ENCODE measurements at places on chromosomes 2 and 18.

- no peaks in the 10 kb centered on the region for H3K36me3 ChIP-seq
- H3K27me3 ChIP-seq = no peaks in the 10 kb centered on the region
- no peak for DNase-seq
- H3K4me1 ChIP-seq = peaks cover 33% of the 10 kb centered on the region
- H3K4me3 ChIP-seq = no peak overlapping the region
Measured at GRCh38 chr18:74486119-74486849, 9.9 kb upstream of the CNDP2 start.

GRCh38 chr18:74499633-74500032 is 3.5 kb downstream of the CNDP2 start:
- DNase-seq = no peak
- peak overlapping the region; percentile 6 for H3K4me3 ChIP-seq
- peak overlapping the region; percentile 67 for H3K27ac ChIP-seq
- H3K4me1 ChIP-seq = peaks cover 37% of the 10 kb centered on the region
- H3K36me3 ChIP-seq = peaks cover 36% of the 10 kb centered on the region

DNA sequence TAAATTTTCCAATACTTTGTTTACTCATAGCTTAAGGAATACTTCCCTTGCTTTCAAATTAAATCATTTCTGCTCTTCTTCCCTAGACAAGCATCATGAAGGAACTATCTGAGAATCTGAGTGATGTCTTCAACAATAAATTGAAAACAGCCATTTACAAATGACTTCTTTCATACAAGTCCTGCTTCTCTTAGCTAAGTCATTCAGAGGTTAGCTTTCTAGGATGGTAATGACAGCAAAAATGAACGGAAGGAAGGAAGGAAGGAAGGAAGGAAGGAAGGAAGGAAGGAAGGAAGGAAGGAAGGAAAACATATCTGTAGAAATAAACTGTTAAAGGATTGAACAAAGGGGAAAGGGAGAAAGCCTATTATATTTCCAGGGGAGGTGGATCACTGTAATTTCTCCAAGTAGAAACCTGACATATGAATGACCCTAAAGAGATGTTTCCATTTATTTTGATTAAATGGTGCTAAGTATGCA is 335.0 kb upstream of the KYNU start:
- no peak overlapping the region for H3K27ac ChIP-seq
- DNase-seq = no peak
- no peaks in the 10 kb centered on the region for H3K36me3 ChIP-seq
- no peaks in the 10 kb centered on the region for H3K27me3 ChIP-seq
- H3K4me3 ChIP-seq = no peak overlapping the region

DNA sequence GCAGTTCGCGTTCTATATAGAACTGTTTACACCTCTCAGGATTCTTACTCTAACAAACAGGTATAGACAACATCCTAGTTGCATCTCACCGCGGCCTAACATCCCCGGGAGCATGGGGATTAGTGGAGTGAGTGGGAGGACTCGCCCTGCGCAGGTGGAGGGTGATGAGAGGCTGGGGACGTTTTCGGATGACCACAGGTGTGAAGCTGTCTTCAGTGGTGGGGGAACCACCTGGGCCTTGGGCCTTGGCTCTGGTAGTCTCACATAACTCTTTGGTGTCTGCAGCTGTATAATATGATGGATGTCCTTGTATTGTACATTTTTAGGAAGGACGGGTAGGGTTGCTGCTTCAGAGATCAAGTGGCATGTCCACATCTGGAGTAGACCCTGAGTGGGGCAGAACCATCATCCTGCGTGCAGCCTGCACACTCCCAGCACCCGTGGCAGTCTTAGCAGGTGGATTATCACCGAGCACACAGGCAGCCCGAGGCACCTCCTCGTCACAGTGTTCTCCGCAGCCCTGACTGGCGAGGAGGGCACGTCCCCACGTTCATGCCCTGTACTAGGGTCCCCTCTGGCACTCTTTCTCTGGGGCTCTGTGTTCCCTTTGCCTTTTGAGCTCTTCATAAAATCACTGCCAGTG is 56.0 kb downstream of the AGAP1 start:
- H3K36me3 ChIP-seq = no peaks in the 10 kb centered on the region
- H3K27ac ChIP-seq = no peak overlapping the region
- no peak for DNase-seq
- no peak overlapping the region for H3K4me3 ChIP-seq
- H3K4me1 ChIP-seq = peaks cover 53% of the 10 kb centered on the region

- H3K27ac ChIP-seq = peak overlapping the region; percentile 60
- H3K4me3 ChIP-seq = no peak overlapping the region
- H3K27me3 ChIP-seq = no peaks in the 10 kb centered on the region
- H3K36me3 ChIP-seq = no peaks in the 10 kb centered on the region
- no peak for DNase-seq
Measured at GRCh38 chr2:239291475-239292350, 109.1 kb downstream of the HDAC4 start.

GRCh38 chr2:120901201-120901600 is 165.5 kb downstream of the GLI2 start:
- H3K4me1 ChIP-seq = peaks cover 17% of the 10 kb centered on the region
- DNase-seq = no peak
- H3K27me3 ChIP-seq = no peaks in the 10 kb centered on the region
- no peak overlapping the region for H3K27ac ChIP-seq
- no peak overlapping the region for H3K4me3 ChIP-seq

- DNase-seq = no peak
- peaks cover 24% of the 10 kb centered on the region for H3K4me1 ChIP-seq
- H3K4me3 ChIP-seq = no peak overlapping the region
- H3K36me3 ChIP-seq = no peaks in the 10 kb centered on the region
Measured at GRCh38 chr2:70111752-70112591, 24.7 kb downstream of the PCBP1 start.

DNA sequence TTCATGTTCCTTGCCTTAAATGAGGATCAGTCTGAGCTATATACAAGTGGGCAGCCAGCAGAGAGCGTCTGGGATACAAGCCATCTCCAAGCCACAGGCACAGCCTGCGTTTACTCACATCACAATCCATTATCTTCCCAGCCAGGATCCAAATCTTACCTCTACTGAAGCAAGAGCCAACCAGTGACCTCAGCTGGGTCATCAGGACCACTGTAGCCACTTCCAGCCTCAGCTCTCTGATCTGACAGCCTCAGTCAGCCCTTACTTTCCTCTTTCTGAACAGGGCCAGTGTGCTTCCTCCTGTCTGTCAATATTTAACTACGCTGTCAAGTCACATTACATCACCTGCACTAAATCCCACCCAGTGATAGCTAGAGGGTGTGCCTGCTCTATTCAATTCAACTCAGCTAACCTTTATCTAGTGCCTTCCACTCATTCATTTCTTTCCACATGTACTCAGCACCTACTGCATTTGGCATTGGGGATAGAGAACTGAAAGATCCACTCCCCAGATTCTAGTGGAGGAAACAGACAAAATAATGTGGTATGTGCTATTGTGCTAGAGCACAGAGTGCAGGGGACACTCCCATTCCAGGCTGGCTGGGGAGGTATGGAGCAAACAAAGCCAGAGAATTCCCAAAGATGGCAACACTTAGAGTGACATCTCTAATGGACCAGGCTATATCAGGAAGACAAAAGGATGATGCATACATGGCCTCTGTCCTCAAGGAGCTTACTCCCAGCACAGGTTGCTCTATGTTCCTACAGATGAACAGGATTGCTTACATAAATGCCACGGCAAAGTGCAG is 146.5 kb downstream of the NCKAP5 start:
- no peak for DNase-seq
- H3K4me1 ChIP-seq = no peaks in the 10 kb centered on the region
- H3K27ac ChIP-seq = no peak overlapping the region

- H3K4me1 ChIP-seq = no peaks in the 10 kb centered on the region
- no peaks in the 10 kb centered on the region for H3K36me3 ChIP-seq
- H3K27me3 ChIP-seq = no peaks in the 10 kb centered on the region
- H3K27ac ChIP-seq = no peak overlapping the region
- no peak for DNase-seq
- H3K4me3 ChIP-seq = no peak overlapping the region
Measured at GRCh38 chr2:106054321-106054720, 139.8 kb downstream of the UXS1 start.

- peaks cover 10% of the 10 kb centered on the region for H3K4me1 ChIP-seq
- H3K27me3 ChIP-seq = no peaks in the 10 kb centered on the region
- no peaks in the 10 kb centered on the region for H3K36me3 ChIP-seq
Measured at GRCh38 chr18:62790871-62791772, 75.8 kb downstream of the PHLPP1 start.

- H3K4me1 ChIP-seq = no peaks in the 10 kb centered on the region
- H3K27me3 ChIP-seq = no peaks in the 10 kb centered on the region
- no peak overlapping the region for H3K27ac ChIP-seq
- no peak overlapping the region for H3K4me3 ChIP-seq
- H3K36me3 ChIP-seq = peaks cover 18% of the 10 kb centered on the region
Measured at GRCh38 chr2:15511686-15512085, 49.4 kb downstream of the NBAS start.

DNA sequence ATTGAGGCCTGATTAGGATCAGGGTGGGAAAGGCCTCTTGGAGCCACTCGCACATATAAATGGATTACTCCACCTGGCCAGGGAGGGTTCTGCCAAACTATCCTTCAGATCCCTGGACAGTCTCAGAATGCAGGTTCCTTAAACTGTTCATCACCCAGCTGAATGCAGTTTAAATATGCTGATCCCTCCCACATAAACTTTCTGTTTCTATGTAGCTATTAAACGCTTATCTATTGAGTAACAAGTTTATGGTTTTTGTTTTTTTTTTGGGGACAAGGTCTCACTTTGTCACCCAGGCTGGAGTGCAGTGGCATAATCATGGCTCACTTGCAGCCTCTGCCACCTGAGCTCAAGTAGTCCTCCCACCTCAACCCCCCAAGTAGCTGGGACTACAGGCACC is 1.9 kb downstream of the CAD start:
- H3K36me3 ChIP-seq = no peaks in the 10 kb centered on the region
- H3K27me3 ChIP-seq = no peaks in the 10 kb centered on the region
- H3K27ac ChIP-seq = no peak overlapping the region
- H3K4me3 ChIP-seq = no peak overlapping the region
- DNase-seq = no peak

DNA sequence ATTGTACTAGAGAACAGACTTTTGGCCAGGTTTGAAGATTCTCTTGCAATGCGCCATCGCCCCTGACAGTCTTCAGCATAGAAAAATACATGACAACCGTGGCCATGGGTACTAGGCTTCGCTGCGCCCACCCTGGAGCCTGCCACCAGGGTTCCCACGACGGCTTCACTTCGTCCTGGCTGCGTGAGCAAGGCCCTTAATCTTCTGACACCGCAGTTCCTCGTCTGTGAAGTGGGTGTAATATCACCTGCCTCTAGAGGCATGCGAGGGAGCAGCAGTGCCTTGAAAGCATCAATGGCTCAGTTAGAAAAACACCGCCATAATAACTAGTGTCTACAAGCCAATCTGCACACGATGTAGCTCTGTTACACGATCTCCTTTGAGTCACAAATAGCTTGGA is 175.2 kb upstream of the HS6ST1 start:
- peaks cover 7% of the 10 kb centered on the region for H3K4me1 ChIP-seq
- no peaks in the 10 kb centered on the region for H3K36me3 ChIP-seq
- H3K27ac ChIP-seq = no peak overlapping the region
- no peaks in the 10 kb centered on the region for H3K27me3 ChIP-seq
- peak; percentile 74 for DNase-seq

GRCh38 chr2:225415792-225416191 is 16.3 kb downstream of the NYAP2 start:
- no peaks in the 10 kb centered on the region for H3K27me3 ChIP-seq
- DNase-seq = no peak
- no peaks in the 10 kb centered on the region for H3K36me3 ChIP-seq
- no peak overlapping the region for H3K4me3 ChIP-seq
- H3K4me1 ChIP-seq = no peaks in the 10 kb centered on the region

GRCh38 chr18:70377317-70377799 is 88.5 kb downstream of the SOCS6 start:
- no peaks in the 10 kb centered on the region for H3K4me1 ChIP-seq
- no peak overlapping the region for H3K4me3 ChIP-seq
- H3K27ac ChIP-seq = no peak overlapping the region
- no peaks in the 10 kb centered on the region for H3K27me3 ChIP-seq

- peaks cover 7% of the 10 kb centered on the region for H3K4me1 ChIP-seq
- no peaks in the 10 kb centered on the region for H3K27me3 ChIP-seq
- H3K27ac ChIP-seq = no peak overlapping the region
- no peak for DNase-seq
- H3K4me3 ChIP-seq = no peak overlapping the region
Measured at GRCh38 chr18:48658721-48659120, 119.9 kb downstream of the CTIF start.

- H3K4me1 ChIP-seq = peaks cover 15% of the 10 kb centered on the region
- H3K27me3 ChIP-seq = no peaks in the 10 kb centered on the region
- no peaks in the 10 kb centered on the region for H3K36me3 ChIP-seq
- H3K4me3 ChIP-seq = no peak overlapping the region
- no peak for DNase-seq
Measured at GRCh38 chr2:44997963-44998362, 11.3 kb downstream of the SIX2 start.

- peaks cover 17% of the 10 kb centered on the region for H3K36me3 ChIP-seq
- H3K27ac ChIP-seq = peak overlapping the region; percentile 74
- H3K4me1 ChIP-seq = peaks cover 27% of the 10 kb centered on the region
- H3K4me3 ChIP-seq = no peak overlapping the region
- no peaks in the 10 kb centered on the region for H3K27me3 ChIP-seq
Measured at GRCh38 chr2:201467666-201468065, 16.1 kb downstream of the STRADB start.

- no peaks in the 10 kb centered on the region for H3K36me3 ChIP-seq
- peak; percentile 29 for DNase-seq
- H3K27ac ChIP-seq = no peak overlapping the region
- H3K27me3 ChIP-seq = no peaks in the 10 kb centered on the region
- no peak overlapping the region for H3K4me3 ChIP-seq
- no peaks in the 10 kb centered on the region for H3K4me1 ChIP-seq
Measured at GRCh38 chr2:16127958-16128357, 187.6 kb downstream of the MYCN start.

DNA sequence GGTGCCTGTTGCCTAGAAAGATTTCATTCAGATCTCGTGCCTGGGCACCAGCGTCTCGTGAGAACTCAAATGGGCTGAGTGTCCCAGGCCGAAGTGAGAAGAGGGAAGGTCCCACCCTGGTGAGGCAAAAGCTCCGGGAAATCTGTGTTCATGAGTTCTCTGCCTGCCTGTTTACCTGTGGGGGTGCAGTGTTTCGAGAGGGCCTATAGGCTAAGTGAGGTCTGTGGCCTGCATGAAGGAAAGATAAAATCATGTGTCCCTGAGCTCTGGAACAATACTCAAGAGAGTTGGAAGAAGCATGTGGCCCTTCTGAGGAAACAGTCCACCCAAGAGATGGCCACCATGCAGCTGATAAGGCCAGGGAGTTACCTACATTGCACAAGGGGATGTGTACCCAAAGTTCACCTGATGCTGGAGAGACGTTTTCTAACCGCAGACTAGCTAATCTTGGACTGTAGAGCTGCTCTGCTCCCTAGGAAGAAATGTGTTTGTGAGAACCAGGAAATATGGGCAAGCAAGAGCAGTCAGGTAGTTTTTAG is 63.5 kb upstream of the ST3GAL5 start:
- no peak overlapping the region for H3K27ac ChIP-seq
- peaks cover 4% of the 10 kb centered on the region for H3K4me1 ChIP-seq
- H3K27me3 ChIP-seq = no peaks in the 10 kb centered on the region
- DNase-seq = no peak
- H3K4me3 ChIP-seq = no peak overlapping the region

GRCh38 chr18:48620071-48620470 is 81.2 kb downstream of the CTIF start:
- no peaks in the 10 kb centered on the region for H3K36me3 ChIP-seq
- H3K27ac ChIP-seq = no peak overlapping the region
- H3K4me1 ChIP-seq = peaks cover 14% of the 10 kb centered on the region
- H3K27me3 ChIP-seq = no peaks in the 10 kb centered on the region
- no peak overlapping the region for H3K4me3 ChIP-seq
- no peak for DNase-seq

All from vagina (tissue), 2 donors.